ENCODE measurements at places on chromosomes 11 and 22.

DNA sequence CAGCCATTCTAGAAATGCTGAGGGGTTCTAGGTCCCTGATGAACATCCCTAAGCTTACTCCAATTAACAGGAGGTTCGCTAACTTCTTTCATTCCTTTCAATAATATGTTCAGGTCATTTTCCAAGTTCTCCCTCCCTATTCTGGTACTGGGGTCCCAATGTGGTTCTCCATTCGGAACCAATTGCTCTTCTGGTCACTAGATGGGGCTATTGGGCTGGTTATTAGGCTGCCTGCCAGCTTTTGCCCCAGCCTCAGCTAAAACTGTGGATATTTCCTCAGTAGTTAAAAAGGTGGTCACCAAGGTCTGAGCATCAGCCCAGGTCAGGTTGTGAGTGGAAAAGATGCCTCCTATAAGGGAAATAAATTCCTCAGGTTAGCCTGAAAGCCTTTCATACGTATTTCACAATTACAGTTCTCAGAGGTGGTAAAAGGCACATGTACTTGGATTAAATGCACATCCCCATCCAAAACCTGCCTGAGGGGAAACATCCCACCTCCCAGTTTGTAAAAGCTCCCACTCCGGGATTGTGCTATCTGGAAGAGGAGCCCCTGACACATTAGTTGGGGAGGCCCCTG is 161.1 kb upstream of the CCDC179 start:
- no peak for DNase-seq

DNA sequence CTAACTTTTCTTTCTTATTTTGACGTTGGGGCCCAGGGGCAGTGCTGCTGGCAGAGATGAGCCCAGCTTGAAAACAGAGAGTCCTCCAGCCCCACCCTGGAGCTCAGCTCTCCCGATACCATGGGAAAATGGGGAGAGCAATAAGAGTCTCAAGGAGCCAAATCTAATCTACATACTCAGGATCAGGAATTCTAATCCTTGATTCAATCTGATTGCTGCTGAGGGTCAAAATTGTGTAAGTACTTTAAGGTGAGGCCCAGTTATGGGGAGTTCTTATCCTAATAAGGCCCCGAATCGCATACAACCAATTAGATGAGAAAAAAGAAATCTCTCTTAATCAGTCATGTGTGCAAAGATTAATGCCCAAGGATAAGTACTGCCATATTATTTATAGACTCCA is 202.9 kb downstream of the FAM76B start:
- DNase-seq: no peak

DNA sequence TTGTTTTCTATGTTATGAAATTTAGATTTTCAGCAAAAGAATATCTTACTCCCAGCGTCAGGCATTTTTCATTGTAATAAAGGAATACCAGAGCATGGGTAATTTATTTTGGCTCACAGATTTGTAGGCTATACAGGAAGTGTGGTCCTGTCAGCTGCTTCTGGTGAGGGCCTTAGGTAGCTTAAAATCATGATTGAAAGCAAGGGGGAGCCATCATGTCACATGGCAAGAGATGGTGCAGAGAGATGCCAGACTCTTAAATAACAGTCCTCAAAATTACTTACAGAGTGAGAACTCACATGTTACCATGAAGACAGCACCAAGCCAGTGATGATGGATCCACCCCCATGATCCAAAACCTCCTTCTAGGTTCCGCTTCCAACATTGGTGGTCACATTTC is 825.0 kb upstream of the CHORDC1 start:
- no peak for DNase-seq

GRCh38 chr11:108947654-108948570 is 283.0 kb downstream of the DDX10 start:
- DNase-seq: no peak

DNA sequence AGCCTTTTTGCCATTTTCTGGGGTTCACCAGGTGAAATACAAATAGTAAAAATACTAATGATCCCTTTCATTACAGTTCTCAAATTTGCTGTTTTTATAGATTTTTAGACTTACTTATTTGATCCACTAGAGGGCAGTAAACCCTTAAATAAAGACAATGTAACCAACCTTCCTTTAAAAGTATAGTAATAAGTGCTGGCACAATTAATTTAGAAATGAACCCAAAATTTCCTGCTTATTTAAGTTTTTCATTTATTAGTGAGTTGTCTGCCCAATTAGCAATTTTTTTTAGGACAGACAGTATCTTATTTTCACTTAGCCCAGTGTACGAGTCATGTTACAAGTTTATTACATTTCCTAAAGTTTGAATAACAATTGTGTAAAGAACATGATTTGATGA is 4.7 kb downstream of the DDIAS start:
- no peak for DNase-seq

DNA sequence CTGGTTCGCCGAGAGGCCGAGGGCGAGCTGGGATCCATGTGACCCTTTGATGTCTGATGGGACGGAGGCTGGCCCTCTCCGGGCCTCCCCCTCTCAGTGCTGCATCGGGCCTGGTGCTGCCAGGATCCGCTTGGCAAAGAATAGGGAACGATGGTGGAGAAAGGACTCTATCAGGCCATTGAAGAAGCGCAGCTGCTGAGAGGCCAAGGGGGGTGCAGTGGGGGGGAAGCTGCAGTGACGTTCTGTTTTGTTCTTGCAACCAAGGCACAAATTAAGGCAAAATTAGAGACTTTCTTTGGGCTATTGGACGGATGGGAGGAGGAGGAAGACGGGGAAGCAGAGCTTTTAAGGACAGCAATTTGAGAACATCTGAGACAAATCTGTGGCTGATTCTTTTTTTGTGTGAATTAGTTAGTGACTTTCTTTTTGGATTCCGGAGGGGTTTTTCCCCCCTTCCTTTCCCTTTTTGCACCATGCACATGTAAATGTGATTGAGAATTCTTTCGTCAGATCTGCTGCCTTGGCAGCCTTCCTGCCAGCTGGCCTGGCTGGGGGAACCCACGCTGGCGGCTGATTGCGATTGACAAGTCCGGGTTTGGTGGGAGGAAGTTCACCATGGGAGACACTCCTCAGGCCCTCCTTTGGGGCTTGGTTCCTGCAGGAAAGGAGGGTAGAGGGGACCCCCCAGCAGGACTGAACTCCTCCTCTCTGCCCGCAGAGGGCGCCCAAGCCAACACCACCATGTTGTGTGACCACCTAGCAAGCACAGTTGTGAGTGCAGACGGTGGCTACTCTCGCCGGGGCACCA is 214.6 kb downstream of the NTM start:
- no peak for DNase-seq

DNA sequence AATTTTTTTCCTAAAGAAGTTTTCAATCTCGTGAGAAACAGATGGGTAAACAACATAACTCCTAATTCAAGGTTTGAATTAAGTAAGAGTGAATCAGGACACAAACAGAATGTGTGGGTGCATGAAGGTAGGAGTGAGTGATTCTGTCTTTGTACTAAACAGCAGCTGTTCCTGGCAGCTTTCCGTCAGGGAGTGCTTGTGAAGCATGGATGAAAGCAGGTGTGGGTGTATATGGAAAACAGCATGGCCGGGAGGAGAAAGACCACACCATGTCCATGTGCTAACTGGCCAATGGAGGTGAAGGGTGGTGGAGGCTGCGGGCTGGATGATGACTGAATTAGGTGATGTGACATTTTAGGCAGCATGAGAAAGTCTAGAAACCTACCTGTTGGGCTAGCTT is 49.6 kb downstream of the BARX2 start:
- DNase-seq: no peak

DNA sequence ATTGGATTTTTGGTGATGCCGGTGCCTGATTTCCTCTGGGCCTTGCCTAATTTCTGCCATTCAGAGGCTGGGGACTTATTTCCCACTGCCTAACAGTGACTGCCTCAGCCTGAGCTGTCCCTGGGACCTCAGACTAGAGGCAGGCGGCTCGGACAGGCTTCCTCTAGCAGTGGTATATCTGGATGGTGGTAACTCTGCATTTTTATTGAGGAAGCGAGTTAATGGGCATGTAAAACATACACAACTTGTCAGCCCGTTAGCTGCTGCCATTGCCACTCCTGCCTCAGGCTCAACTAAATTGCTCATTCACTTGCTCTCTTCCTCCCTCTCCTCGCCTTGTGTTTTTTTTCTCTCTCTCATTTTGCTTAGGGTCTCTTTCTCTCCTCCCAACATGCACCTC is 561.6 kb downstream of the BUD13 start:
- DNase-seq: no peak

DNA sequence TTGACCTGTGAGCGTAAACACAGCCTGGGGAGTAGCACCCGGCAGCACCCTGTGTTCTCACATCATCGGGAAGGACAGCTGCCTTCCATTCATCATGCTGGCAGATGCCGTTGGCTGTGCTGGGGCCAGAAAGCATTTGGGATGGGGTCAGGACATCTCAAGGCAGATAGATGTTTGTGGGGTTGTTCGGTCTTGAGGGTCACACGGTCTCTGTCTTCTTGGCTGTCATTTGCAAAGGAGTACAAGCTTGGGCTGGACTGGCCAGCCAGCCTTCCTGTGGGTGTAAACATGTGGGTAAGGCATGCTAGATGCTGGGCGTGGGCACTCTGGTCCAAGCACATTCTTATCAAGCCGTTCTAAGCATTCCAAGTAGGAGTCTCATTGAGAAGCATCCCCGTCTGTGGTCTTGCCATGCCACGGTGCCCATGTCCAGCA is 81.4 kb downstream of the TBC1D22A start:
- DNase-seq: no peak

GRCh38 chr22:45781459-45781858 is 109.8 kb downstream of the ATXN10 start:
- DNase-seq: no peak

DNA sequence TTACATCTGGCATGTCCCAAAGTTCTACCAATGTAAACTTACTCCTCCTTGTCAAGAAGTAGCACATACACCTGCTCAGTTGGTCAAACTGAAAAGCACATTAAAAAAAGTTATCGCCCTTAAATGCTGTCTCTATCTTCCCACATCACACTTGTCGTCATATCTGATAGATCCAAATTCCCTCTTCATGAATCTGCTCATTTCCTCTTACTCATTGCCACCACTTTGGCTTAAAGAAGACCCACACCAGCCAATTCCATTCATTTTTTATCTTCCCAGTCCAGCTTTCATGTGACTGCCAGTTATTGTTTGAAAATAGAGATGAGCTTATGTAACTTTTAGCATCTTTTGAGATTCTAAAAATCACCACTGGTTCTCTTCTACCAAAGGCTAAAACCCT is 305.9 kb upstream of the MTNR1B start:
- DNase-seq: no peak

DNA sequence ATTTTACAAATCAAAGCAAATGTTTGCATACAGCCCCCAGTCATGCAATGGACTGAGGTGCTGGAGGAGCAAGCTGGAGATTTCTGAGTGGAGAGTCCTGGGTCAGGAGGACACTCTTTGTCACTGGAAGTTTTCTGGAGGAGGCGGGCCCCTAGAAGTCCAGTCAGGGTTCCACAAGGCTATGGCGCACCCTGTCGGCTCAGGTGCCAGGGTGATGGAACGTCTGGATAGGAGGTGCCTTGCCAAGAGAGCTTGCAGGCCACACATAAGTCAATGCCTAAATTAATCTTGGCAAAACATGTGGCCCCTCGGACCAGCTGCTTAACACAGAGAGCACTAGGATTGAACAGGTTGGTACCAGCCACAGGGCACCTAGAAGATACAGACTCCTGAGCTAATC is 174.7 kb upstream of the CADM1 start:
- no peak for DNase-seq

DNA sequence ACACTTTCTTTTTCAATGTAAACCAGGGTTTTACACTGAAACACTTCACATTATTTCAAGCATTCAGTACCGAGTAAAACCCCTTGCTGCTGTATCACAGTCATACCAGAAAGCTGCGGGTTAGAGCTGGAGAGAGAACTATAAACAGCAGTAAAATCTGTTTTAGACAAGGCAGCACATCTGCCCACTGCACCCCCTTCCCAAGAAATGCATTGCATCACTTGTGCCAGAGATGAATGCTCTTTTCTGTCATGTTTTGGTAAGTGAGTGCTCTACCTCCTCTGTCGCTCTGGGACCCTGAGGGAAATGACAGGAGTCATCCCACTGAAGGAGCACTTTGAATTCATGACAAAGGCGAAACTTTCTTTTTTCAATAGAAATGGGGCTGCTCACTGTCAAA is 107.2 kb downstream of the MAML2 start:
- DNase-seq: no peak

GRCh38 chr11:115605871-115606497 is 101.8 kb upstream of the CADM1 start:
- DNase-seq: no peak

GRCh38 chr22:42596336-42596735 is 18.3 kb downstream of the POLDIP3 start:
- no peak for DNase-seq

GRCh38 chr22:24695561-24696511 is 78.7 kb downstream of the PIWIL3 start:
- DNase-seq: no peak

- DNase-seq: no peak
Measured at GRCh38 chr11:45901626-45902025, 5.4 kb downstream of the FREY1 start.

GRCh38 chr11:123111465-123111864 is 49.5 kb upstream of the HSPA8 start:
- no peak for DNase-seq

GRCh38 chr11:120666121-120666639 is 154.6 kb downstream of the GRIK4 start:
- DNase-seq: no peak

DNA sequence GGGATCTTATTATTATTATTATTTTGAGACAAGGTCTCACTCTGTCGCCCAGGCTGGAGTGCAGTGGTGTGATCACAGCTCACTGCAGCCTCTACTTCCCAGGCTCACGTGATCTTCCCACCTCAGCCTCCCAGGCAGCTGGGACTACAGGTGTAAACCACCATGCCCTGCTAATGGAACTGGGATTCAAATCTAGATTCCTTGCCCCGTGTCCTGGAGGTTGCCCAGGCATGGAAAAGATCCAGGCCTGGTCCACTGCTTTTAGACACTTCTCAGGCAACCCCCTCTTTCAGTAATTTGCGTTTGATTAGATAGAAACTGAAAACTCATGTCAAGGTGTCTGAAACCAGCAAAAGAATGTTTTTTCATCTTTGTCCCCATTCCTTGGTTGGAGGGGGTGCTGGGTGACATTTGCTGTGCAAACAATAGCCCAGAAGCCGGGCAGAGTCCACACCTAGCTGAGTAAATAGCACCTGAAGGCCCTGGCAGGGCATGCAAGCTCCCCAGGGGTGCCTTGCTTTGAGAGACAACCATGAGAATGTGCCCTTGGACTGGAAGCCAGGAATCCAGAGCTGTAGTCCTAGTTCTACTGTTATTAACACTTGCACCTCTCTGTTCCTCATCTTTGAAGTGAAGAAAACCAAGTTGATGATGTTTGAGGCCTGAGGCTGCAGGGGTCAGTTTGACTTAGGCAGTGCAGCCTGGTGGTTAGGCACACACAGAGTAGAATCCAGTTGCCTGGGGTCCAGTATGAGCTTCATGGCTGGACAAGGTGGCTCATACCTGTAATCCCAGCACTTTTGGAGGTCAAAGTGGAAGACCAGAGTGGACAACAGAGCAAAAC is 19.1 kb upstream of the XBP1 start:
- DNase-seq: no peak

- no peak for DNase-seq
Measured at GRCh38 chr11:120001178-120002090, 136.5 kb downstream of the TRIM29 start.
